ENCODE measurements at places on chromosomes 12 and 14.
A peak's percentile ranks its signal among the peaks of the same experiment; 100 is the strongest.

DNA sequence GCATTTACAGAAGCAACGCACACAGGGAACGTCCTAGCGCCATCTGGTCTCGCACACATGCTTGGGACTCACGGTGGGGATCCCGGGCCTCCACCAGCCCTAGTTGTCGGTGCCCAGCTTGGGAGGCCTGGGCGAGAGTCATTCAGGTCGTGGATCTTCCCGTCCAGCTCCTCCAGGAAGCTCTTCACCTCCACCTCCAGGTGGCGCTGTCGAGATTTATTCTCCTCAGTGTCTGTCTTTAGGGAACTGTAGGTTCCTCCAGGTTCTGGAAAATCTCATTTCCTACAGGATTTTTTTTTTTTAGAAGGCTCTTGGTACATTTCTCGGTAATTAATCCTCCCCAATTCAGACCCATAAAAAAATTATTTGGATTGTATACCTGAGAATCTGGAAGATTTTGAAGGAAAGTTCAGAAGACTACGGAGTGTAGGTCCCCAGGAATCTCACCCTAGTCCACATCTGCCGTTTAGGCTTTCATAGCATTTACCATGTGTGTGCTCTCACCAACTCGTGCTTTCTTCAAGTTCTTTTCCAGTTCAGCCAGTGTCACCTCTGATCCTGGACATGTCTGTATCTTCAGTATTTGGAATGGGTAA lies 910.0 kb downstream of the TMEM121 start:
- peak; percentile 53 for DNase-seq

- no peak for DNase-seq
Observed at GRCh38 chr12:19922717-19923116, 445.6 kb upstream of the PDE3A start.

DNA sequence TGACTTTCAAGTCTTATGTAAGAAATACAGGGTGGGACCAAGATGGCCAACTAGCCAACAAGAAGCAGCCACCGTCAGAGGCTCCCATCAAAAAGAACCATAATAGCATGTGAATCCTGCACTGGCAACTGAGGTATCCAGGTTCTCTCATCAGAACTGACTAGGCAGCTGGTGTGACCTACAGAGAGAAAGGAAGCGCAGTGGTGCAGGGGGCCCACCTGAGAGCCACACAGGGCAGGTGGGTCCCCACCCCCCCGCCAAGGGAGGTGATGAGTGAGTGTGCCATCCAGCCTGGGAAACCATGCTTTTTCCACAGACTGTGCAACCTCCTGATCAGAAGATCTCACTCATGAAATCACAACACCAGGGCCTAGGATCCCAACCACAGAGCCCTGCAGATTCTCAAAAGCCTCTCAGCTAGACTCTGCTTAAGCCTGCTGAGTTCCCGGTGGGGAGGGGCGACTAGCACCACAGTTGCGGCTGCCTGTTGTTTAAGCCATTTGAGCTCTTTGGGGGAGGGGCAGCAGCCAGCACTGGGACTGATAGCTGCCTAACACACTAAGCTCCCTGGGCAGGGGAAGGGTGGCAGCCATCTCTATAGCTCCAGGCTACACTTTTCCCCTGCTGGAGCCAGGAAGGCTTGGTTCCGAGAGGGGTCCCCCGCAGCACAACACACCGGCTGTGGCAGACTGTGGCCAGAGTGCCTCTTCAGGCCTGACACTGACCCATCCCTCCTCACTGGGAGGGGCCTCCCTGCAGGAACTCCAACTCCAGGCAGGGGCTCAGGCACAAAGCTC lies 75.3 kb downstream of the GARIN6 start:
- DNase-seq = no peak

GRCh38 chr12:130362060-130362459 lies 24.4 kb downstream of the PIWIL1 start:
- DNase-seq = no peak

DNA sequence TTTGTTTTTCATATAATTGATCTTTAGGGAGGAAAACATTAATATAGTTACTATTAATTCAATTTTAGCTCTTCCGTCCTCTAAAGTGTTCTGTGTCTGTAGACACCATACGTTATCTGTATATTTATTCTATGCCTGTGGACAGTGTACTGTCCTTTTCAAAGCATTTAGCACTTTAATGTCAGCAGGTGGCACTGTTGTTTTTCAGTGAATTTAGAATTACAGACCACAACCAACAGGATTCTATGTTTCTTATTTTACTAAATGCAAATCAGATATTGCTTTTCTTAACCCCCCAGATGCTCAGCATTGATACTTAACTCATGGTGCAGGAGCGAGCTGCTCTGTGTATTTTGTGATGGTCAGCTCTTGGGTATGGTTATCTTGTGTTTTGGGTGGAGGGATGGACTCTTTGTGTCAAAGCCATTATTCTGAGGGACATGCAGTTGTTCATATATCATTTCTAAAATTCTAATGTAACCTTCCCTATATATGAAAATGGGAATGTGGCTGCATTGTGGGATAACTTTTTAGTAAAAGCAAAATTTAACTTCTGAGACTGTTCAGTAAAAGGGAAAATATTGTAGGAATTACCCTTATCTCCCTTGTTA lies 65.2 kb downstream of the PAPOLA start:
- peak; percentile 24 for DNase-seq

- no peak for DNase-seq
Observed at GRCh38 chr12:31431721-31432240, 105.8 kb upstream of the SINHCAF start.

DNA sequence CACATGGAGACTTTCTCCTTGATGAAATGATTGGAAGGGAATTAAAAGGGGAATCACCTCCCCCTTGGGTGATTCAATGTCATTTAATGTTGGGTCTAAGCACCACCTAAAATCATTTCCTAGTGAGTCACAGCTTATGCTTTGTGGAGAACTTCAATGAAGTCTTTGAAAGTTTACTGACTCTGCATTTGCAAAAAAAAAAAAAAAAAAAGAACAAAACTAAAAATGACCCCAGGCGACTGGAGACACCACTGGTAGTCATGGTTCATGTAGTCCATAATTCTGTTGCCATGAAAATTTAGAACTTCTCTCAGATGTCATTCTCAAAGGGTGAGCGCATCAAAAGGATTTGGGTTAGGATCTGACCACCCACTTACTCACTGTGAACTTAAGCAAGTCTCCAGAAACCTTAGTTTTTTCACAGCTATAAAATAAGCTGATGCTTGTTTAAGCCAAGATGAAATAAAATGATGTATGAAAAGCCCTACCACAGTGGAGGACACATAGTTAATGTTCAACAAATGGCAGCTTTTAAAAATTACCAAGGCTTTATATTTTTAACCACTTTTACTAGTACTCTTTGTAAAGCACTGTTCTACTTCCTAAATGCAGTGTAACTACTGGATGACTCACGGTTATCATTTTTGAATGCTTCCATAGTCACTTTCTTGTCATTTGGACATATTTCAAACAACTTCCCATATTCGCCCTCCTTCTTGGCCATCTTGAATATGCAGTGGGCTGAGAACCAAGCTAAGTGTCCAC lies 18.1 kb upstream of the KSR2 start:
- DNase-seq = peak; percentile 74

- DNase-seq = no peak
Observed at GRCh38 chr14:76391981-76392690, 16.2 kb downstream of the ESRRB start.

DNA sequence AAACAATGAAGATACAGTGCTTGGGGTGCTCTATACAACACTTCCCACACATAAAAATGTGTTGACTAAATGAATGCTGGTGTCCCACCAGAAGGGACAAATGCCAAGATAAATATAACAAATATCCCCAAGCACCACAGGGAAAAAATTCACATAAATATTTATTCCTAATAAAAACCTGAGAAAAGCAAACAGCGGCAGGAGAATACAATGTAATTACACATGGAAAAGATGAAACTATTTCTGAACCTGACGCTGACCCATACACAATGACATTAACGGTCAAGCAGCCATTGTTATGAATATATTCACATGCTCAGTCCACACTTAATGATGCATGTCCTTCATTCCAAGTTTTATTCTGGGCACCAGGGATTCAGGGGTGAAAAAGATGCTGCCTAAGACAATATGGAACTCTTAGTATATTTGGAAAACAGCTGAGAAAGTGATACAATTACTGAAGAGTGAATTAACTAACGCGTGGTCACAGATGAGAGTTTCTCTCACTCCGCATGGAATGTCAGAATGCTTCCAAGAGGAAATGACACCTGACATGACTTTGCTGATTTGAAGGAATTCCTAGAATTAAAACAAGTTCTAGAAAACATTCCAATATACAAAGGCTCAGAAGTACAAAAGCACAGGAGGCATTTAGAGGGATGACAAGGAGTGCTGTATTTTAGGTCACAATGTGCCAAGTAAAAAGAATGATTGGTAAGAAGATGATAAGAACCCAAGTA lies 27.9 kb upstream of the PTPRR start:
- DNase-seq = no peak

DNA sequence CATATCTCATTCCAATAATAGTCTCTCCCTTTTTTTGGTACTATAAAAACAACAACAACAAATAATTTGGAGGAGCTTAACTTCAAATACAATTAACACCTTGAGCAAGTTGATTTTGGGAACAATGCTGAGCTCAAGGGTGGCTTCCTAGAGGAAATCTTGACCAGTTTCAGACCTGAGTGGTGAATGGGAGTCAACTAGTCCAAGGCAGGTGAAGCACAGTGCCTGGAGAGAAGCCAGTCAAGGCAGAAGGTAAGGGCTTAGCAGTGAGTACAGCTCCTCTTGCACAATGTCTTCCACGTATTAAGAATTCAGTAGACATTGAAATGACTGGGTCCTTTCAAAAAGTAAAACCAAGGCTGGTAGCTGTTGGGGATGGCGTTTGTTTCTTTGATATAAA lies 444.8 kb downstream of the ATP23 start:
- no peak for DNase-seq

GRCh38 chr12:25056486-25057130 lies 107.7 kb upstream of the BCAT1 start:
- DNase-seq = no peak

GRCh38 chr12:14716848-14717444 lies 20.5 kb upstream of the GUCY2C start:
- peak; percentile 44 for DNase-seq

GRCh38 chr14:54487771-54488170 lies 1.0 kb downstream of the GMFB start:
- DNase-seq = peak; percentile 21

- no peak for DNase-seq
Observed at GRCh38 chr12:120438495-120439198, 734 bp downstream of the COX6A1 start.

- DNase-seq = peak; percentile 81
Observed at GRCh38 chr14:50023671-50024490, 92.5 kb downstream of the VCPKMT start.

GRCh38 chr12:43277651-43278540 lies 274.1 kb downstream of the ADAMTS20 start:
- peak; percentile 46 for DNase-seq

DNA sequence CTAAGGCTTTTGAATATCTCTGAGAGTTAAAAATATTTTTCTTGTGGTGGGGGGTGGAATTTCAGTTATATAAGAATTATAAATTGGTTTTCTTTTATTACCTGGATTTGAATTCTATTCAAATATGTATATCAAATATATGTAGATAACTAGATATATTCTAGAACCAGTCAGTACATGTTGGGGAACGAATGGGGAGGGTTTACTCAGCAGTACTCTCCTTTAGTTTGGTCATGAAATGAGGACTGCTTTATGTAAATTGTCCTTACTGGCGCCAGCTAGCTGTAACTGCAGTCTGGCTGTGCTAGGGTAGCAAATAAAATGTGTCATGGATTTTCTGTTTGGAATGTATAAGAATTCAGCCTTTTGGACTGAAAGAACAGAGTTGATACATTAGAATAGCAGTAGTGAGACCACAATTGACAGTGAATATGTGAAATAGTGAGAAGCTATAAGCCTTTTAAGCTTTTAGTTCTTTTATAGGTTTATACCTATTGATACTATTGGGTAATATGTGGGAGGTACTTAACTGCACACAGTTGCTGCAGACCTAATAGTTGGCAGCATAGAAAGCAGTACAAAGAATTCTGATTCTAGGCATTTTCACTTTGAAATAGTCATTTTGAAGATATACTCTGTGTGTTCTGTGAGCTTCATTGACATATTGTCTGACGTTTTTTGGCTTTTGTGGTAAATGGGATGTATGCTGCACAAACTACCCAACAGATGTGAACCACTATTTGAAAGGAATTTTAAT lies 29.0 kb downstream of the ATF7IP start:
- DNase-seq = peak; percentile 92

- no peak for DNase-seq
Observed at GRCh38 chr14:80315681-80316080, 104.4 kb upstream of the DIO2 start.

DNA sequence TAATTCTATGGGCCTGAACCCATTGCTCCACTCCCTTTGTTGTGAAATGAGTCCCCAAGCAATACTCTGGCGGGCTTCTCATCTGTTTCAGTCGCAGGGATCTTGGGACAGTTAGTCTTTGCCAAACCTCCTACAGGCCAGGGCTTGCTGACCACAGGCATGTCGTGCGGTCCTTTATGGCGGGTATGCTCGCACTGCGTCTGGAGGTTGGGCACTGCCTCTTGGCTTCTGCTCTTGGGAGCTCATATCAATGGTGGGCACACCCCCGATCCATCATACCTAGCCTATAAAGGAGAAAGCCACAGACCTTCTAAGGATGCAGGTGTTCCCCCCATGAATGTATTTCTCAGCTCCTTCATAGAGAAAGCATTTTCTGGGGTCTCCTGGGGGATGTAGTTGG lies 99.3 kb downstream of the AACS start:
- no peak for DNase-seq

GRCh38 chr12:8080120-8080519 lies 2.0 kb upstream of the NECAP1 start:
- no peak for DNase-seq

- peak; percentile 26 for DNase-seq
Observed at GRCh38 chr14:96176811-96177211, 27.8 kb upstream of the BDKRB2 start.

DNA sequence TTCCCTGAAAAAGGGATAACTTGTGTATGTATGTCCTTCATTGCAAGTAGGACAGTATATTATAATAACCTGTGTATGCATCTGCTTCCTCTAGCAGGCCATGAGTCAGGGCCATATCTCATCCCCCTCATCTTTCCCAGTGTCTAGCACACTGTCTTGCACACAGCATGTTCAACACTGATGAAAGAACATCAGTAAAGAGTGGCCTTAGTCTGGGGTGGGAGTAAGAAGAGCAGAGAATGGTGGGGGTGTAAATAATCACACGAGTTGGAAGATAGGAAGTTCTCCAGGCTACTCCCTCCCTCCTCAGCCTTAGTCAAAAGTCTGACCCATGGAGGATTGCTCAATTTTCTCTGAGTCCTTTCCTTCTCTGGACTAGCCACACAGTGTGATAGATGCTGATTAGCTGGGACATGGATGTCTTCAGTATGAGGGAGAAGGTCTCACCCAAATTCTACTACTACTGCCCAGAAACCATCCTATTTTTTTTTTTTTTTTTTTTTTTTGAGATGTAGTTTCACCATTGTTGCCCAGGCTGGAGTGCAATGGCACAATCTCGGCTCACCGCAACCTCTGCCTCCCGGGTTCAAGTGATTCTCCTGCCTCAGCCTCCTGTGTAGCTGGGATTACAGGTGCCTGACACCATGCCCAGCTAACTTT lies 14.6 kb upstream of the SP1 start:
- DNase-seq = no peak

- DNase-seq = no peak
Observed at GRCh38 chr12:75976913-75977312, 54.7 kb downstream of the PHLDA1 start.

Data from H4 (cell line).